NCI-H1105 treated with DMSO at 0.1 percent for 48 hours (cell line): ENCODE measurements at places on chromosomes 11 and 22.

DNA sequence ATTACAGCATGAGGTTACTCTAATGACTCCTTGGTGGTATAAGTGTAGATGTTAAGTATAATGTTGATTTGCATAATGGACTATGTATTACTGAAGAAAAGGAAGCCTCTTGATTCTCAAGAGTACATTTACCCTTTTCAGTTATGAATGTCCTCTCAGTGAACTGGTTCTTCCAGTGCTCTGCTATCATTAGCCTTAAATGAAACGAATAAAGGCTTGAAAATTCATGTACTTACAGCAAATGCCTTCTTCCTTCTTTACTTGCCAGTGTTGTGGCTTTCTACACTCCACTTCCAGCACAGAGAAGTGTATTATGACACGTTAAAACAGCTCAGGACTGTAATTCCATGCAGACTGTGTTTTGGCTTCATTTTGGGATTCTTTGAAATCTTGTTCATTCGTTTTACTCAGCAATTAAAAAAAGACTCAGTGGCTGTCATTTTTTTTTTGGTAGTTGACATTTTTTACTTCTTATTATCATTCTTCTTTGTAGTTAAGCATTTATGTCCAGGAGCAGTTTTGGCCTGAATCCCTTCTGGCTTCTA lies 96.9 kb downstream of the MTMR3 start:
- peak; percentile 44 for DNase-seq

DNA sequence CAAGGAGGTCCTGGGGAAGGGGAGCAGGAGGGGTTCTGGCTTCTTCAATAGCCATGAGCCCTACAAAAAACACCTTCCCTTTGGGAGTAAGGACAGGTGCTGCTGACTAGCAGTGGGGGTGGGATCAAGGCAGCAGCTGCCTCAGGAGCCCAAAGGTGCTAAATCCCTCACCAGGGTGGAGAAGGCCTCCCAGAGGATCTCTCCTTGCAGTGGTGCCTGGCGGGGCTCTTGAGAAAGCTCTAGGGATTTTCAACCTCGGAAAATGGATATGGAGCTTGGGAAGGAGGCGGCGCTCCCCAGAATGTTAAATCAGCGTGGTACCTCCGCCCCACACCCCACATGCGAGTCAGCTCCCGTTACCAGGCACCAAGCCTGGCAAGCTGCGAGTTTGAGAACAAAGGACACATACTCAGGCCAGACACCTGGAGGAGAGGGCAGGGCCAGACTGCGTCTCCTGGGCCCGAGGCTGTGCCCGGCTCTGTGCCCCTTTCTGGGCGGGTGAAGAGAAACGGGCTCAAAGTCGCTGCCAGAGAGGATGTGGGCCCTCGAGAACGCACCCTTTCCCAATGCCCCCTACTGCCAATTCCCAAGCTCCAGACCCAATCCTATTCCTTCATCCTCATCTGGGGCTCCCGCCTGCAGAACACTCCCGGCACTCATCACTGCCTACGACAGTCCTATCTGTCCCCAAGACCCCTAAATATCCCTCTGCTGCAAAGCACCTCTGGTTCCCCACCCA lies 139.0 kb downstream of the BRD1 start:
- DNase-seq: no peak

GRCh38 chr11:64649291-64649697 lies 58.3 kb downstream of the SLC22A12 start:
- DNase-seq: peak; percentile 42

GRCh38 chr11:103875855-103876510 lies 160.5 kb upstream of the DDI1 start:
- DNase-seq: no peak

DNA sequence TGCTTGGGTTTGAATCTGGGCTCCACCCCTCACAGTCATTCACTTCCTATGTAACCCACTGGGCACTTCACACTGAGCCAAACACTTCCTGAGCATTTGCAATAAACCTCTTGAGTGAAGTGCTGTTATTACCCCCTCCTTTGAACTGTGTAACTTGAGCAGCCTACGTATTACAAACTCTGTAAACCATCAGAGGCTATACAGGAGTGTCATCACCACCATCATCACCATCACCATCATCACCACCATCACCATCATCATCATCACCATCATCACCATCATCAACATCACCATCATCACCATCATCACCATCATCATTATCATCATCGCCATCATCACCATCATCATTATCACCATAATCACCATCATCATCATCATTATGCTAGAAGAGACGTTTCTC lies 18.4 kb downstream of the RTL6 start:
- peak; percentile 56 for DNase-seq

GRCh38 chr11:64642871-64643255 lies 51.8 kb downstream of the SLC22A12 start:
- no peak for DNase-seq

DNA sequence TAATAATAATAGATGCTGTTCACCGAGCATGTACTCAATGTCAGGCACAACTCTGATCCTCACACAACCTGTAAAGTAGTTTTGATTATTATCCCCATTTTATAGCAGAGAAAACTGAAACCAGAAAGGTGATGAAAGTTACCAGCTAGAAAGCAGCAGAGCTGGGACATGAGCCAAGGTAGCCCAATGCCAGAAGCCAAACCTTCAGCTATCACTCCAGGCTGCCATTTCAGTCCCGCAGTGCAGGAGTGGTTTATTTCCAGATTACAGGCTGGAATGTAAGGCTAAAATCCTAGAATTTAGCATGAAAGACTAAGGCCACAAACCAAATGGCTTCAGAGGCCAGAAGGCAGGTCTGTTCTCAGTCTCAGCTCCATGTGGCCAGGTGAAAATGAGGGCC lies 108.8 kb downstream of the TENM4 start:
- no peak for DNase-seq

- DNase-seq: peak; percentile 41
Measured at GRCh38 chr11:57476047-57476756, 15.9 kb downstream of the RTN4RL2 start.

DNA sequence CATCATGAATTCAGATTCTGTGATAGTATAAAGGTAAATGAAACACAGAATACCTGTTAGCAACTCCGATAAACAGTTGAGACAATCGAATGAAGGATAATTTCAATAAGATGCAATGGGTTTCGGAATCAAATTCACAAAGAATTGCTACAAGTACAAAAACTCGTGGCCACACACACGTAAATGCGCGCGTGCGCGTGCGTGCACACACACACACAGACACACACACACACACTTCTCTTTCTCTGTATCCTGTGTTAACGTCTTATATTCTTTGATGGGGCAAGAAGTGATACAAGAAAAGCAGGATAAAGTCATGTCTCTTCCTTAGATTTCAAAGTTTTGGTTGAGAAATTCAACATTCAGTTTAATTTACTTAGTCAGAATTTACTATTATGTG lies 57.2 kb downstream of the FOLH1 start:
- no peak for DNase-seq

DNA sequence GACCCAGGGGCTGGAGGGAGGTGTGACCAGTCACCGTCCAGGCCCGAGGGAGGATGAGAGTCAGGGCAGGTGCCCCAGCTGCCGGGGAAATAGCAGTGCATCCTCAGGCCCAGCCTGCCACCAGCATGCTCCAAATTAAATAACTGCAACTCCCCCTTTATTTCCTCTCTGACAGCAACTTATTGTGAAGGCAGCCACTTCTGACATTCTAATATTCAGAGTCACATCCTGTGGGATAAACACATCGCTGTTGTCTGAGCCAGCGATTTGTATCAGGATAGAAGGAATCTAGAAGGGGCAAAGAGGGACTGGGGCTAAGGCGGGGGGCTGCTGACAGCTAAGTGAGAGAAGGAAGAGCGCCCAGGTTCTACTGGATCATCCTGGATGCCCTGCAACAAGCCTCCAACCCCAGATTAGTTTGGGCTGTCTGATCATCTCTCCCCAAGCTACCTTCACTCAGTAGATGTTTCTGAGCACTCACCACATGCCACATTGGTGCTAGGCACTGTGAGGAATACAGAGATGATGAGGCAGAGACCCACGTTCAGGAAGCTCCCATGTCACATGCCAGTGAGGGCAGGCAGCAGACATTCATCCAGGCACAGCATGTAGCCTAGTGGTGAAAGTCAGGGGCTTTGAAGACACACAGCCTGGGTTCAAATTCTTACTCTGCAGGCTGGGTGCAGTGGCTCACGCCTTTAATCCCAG lies 214.1 kb downstream of the BUD13 start:
- no peak for DNase-seq

DNA sequence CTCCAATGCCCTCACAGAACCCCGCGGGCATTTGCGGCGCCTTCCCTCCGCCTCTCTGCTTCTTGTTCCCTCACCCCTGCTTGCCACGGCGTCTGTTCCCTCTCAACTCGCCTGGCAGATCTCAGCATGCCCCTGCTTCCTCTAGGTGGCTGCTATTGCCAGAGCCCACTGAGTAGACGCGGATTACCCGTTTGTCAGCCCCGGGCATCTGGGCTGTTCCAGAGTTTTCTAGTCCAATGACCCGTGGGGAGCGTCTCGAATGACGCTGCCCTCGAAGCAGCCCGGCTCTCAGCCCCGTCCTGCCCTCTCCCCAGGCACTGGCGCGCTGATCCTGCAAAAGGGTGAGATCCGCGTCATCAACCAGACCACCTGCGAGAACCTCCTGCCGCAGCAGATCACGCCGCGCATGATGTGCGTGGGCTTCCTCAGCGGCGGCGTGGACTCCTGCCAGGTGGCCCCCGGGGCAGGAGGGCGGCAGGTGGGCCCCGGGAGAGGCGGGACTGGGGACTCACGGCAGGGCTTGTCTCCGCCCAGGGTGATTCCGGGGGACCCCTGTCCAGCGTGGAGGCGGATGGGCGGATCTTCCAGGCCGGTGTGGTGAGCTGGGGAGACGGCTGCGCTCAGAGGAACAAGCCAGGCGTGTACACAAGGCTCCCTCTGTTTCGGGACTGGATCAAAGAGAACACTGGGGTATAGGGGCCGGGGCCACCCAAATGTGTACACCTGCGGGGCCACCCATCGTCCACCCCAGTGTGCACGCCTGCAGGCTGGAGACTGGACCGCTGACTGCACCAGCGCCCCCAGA lies 49.7 kb downstream of the ST14 start:
- no peak for DNase-seq

DNA sequence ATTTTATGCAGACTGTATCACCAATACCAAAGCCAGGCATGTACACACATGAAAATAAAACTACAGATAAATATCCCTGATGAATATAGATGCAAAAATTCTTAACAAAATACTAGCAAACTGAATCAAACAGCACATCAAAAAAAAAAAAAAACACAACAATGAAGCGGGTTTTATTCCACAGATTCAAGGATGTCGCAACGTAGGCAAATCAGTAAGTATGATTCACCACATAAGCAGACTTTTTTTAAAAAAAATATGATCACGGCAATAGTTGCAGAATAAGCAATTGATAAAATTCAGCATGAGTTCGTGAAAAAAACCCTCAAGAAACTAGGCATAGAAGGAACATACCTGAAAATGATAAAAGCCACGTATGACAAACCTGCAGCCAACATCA lies 21.3 kb downstream of the OR51F1 start:
- no peak for DNase-seq

DNA sequence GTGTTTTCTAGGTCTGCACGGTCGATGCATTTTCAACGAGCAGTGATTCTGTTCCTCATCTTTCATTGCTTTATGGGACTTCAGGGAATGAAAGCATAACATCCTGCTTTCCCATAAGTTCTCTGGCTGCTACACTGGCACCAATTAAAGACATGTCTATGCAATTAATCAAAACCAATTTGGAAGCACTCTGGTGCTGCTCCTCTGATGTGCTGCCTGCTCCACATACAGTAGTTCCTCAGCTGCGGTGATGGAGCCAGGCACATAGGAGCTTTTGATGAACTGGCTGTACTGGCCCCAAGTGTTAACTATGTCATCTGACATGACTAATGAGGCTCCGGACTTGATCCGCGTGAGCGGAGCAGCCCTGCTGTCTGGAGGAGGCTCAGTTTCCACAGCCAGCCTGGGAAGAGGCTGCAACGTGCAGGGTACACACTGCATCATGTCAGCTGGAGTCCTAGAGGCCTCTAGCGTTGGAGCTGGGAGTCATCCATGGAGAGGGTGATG lies 29.8 kb downstream of the GVQW3 start:
- peak; percentile 23 for DNase-seq

- DNase-seq: no peak
Measured at GRCh38 chr11:84021291-84021690, 735.1 kb upstream of the CCDC90B start.

DNA sequence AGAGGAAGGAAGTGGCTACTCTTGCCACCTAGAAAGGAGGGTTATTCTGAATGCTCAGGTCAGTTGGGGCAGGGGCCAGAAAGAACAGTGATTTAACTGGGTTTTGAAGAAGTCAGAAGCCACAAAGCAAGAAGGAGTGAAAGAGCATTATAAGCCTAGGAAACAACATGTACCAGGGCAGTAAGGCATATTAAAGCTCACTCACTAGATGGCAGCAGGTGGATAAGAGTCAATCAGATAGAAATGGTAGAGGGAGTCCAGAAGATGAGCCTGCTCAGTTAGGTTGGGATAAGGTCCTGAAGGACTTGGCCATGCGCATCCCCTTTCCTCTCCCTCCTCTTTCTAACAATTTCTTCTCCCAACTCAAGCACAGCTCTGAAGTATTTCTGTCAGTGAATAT lies 22.0 kb upstream of the PATE1 start:
- DNase-seq: peak; percentile 18
